ENCODE measurements at places on chromosomes 4 and X.
A peak's percentile ranks its signal among the peaks of the same experiment; 100 is the strongest.

DNA sequence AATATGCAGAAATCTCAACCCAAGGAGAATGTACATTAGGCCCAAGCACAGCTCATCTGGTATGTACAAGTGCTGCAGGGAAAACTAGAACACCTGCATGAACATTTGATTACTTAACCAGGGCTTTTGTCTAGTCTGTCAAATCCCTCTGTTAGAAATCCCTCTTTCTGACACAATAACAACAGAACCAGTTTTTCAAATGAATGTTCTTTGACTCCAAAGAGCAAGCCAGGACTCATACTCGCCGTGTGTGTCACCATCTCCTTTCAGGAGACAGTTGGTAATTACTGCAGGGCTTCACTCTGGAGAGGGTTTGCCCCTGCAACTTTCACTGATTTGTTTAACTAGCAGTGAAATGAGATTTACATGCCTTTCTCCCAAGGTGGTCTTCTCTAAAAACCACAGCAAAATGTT, 143.0 kb upstream of the FAM241A start:
- no peak for DNase-seq

DNA sequence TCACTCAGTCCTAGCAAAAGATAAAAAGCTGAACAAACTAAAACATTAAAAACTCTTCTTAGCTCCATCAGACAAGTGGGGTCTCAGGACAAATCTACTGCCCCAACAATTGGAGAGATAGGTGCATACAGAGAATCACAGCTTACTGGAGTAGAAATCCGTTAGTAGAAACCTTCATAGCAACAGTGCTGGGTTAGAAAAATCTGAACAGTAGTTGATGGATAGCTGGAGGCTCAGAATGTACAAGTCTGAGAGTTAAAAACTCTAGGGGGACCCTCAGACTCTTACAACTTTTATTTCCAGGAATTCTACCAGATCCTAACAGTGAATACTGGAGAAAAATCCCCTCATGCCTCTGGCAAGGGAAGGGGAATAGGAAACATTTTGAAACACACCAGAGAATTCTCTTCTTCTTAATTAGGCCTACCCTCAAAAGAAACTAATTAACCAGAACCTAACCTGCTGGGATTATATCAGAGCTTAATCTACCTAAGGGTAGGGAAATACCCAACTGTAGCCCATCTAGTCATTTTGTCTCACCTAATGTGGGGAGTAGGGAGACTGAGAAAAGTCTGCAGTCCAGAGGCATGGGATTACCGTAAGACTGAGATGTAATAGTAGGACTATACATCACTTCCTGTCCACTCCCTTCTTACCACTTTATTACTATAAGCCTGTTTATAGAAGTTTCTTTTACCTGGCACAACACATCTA, 165.0 kb upstream of the CTSO start:
- DNase-seq, result no peak

DNA sequence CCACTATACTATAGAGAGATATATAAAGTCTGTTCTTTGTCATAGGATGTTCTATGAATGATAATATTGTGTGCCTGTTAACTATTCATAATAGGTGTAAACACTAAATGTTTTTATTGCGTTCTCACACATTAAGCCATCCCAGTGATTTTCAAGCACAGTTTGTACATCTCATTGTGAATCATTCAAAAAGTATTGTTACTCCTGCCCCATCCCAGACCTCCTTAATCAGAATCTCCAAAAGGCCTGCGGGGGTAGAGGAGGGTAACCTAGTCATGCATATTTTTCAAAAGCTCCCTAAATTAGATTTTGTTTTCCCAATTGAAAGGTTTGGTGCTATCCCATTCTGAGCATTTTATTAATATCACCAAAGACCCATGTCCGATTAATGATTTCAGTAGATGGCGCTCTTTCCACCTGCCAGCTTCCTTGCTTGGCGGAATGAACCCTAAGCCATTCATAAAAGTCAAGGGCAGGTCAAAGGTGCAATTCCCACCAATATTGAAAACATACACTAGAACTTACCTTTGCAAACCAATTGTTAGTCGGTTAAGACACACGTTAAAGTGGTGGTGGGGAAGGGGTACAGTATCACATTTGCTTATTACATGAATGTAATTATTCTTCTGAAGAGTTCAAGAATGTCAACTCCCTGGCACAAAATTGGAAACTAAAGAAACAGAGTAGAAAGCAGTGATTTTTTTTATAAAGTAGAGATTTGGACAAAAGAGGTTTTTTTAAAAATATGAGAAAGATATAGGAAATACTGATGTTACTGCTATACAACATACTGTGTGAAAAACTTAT, 5.8 kb upstream of the TET2 start:
- DNase-seq, result peak; percentile 35

DNA sequence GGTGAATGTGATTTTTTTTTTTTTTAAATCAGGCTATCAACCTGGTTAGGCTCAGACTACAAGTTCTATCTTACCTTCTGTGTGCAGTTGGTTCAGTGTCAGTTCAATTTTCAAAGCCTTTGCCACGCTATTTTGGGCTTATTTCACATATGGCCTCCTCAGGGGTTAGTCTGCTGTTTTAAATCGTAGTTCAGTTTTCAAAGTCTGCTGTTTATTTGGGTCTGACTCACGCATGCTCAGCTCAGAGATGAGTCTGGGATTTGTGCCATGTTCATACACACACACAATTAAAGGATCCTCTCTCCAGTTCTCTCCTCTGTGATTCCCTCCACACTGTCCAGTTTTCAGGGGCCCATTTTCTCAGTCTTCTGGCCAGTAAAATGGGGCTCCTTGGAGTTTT, 32.3 kb upstream of the ZFX start:
- DNase-seq, result no peak

DNA sequence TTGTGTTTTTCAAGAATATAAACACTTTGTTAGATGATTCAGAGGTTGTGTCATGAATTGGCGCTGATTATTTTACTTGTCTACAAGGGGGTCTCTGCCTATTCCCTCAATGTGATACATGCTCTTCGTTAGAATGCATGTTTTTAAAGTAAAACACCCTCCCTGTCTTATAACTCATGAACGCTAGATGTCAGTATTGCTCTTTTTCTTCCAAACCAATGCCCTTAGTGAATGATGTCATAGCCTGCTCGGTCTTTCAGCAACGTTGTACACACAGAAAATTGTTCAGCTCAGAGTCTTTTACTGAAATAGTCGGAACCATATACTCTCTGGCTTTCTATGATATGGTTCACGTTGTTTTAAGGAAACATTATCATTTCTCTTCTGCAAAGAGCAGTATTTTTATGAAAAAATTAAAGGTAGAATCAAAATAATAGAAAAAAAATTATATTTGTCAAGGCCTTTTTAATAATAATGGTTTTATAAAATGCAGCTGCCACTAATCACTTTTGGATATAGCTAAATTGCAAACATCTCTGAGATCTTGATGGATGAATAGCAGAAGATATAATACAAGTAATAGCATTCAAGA, 292.9 kb downstream of the TLL1 start:
- no peak for DNase-seq

DNA sequence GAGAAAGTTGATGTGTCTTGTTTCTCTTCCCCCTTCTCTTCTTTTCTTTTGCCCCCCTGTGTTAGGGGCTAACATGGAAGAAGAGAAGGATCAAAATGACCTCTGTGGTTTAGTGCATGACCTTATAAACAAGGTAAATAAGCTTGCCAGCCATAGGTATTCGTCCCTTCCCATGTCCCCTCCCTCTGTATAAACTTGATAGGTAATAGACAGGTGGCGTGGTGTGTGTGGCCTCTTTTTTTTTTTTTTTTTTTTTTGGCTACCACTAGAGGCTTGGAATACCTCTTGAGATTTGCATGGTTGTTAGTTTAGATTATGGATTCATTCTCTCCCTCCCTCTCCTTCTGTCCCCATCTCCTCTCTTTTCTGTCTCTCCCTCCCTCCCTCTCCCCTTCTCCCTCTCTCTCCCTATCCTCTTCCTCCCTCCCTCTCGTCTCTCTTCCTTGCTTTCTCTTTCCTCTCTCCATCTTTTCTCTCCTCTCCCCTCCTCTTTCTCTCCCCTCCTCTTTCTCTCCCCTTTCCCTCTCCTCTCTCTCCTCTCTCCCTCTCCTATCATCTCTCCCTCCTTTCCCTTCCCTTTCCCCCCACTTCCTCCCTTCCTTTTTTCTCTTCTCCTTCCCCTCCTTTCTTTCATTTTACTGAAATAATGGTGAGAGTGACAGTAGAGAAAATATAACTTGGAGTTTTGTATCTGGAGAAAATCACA, 134.4 kb downstream of the AFF1 start:
- DNase-seq, result no peak

DNA sequence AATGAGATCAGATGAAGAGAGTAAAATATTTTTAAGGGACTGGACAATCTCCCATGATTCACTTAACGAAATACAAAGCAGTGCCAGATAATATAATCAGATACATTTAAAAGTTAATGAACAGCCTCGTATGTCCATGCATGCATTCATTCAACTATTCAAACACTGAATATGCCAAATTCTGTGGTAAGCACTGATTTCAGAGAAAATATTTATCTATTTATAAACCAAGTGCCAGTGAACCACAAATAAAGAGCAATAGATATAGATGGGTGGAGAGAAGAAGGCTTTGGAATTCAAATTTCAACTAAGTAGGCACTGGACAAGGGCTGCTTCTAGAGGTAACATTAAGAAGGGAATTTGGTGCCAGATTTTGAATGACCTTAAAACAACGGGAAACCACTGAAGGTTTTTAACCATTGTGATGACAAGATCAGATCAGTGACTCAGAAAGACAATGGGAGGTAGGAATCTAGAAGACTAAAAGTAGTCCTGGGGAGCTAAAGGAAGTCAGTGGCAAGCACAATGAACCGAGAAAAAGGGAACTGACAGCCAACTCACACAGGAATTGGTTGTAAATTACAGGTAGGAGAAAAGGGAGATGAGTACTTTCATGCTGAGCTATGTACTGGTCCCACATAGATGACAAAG, 14.2 kb downstream of the ELOVL6 start:
- DNase-seq, result no peak

DNA sequence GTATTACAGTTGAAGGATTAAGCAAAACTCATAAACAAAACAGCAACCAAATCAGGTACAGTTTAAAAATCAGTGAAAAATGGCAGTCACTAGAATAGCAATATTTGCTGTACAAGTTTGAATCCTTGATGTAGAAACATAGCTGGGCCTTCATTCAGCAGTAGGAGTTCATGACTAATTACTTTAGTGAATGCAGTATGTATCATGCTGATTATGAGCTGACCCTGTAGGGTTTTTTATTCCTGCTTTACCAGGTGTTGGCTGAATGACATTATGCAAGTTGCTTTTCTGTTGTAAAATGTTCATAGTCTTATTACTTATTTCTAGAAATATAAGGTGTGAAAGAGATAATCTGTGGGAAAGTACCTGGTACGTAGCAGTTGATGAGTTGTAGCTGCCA, 179.6 kb downstream of the CCSER1 start:
- DNase-seq, result no peak

DNA sequence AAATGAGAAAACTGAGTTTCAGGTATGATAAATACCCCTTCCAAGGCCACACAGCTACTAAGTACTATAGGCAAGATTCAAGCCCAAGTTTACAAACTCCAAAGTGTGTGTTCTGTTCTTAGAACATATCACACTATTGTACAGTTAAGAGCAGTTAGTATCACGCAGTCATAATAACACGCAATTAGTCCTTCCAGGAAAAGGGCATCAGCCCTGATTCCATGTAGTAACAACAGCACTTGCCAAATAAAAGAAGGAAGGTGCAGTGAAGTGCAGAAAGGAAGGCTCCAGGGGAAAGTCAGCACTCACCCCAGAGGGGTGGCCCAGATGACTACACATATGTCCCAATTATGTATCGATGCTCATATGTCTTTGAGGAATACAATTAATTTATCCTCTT, 4.4 kb downstream of the TASL start:
- DNase-seq, result no peak

DNA sequence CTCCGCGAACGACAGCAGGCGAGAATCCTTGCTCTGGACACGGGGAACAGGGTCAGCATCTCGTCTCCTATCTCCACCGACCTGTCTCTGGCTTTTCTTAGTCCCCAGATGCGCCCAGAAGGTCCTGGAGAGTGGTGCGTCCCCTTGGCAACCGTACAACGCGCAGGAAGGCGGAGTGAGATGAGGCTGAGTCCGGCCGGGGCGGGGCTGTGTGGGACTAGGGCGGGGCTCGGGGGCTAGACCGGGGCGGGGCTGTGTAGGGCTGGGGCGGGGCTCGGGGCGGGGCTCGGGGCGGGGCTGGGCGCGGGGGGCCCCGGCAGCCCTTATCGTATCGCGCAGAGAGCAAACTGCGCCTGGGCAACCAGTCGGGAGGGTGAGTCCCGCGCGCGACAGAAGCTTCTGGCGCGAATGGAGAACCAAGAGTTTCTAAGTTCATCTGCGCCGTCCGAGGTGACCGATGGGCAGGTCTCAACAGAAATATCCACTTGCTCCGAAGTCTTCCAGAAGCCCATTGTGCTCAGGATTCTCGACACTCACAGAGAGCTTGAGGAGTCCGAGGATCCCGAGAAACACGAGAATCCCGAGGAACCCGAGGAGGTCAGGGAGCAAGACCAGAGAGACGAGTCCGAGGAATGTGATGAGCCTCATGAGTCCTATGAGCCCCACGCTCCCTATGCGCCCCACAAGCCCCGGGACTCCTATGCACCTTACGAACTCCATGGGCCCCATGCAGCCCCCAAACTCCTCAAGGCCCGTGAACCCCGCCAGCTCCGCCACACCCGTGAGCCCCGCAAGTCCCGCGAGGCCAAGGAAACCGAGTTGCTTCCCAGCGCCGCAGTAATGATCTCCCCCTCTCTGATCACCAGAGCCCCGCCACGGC, 24.9 kb downstream of the ARL9 start:
- DNase-seq, result peak; percentile 83

GRCh38 chr4:184632842-184633241, 16.4 kb downstream of the CASP3 start:
- no peak for DNase-seq

DNA sequence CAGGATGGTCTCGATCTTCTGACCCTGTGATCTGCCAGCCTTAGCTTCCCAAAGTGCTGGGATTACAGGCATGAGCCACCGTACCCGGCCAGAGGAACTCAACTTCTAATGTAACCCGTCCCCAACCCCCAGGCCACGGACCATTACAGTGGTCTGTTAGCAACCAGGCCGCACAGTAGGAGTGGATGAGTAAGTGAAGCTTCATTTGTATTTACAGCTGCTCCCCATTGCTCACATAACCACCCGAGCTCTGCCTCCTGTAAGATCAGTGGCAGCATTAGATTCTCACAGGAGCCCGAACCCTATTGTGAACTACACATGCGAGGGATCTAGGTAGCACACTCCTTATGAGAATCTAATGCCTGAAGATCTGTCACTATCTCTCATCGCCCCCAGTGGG, 119.6 kb downstream of the SHROOM3 start:
- DNase-seq, result no peak

GRCh38 chr4:134365852-134366251, 164.3 kb upstream of the PABPC4L start:
- DNase-seq, result no peak

- DNase-seq, result no peak
Observed at GRCh38 chr4:151940291-151940690, 179.5 kb upstream of the GATB start.

- no peak for DNase-seq
Observed at GRCh38 chr4:37917388-37917787, 26.5 kb downstream of the TBC1D1 start.

- no peak for DNase-seq
Observed at GRCh38 chrX:77802201-77802600, 16.2 kb upstream of the ATRX start.

Data from CD4-positive, alpha-beta T cell treated with Interleukin-15 for 1 hour (primary cell).